Activated CD4-positive, alpha-beta T cell treated with anti-CD3 and anti-CD28 coated beads, Interleukin-2, Interleukin-6, amounts not matched to agents 100 ng/mL and 50 ng/mL, durations not matched to agents 16 hours and 8 hours (primary cell): ENCODE measurements at places on chromosomes 12 and 14.

- DNase-seq = no peak
Measured at GRCh38 chr14:69571449-69572029, 3.1 kb downstream of the CCDC177 start.

GRCh38 chr14:36129181-36129580 lies 47.3 kb downstream of the PTCSC3 start:
- DNase-seq = no peak

DNA sequence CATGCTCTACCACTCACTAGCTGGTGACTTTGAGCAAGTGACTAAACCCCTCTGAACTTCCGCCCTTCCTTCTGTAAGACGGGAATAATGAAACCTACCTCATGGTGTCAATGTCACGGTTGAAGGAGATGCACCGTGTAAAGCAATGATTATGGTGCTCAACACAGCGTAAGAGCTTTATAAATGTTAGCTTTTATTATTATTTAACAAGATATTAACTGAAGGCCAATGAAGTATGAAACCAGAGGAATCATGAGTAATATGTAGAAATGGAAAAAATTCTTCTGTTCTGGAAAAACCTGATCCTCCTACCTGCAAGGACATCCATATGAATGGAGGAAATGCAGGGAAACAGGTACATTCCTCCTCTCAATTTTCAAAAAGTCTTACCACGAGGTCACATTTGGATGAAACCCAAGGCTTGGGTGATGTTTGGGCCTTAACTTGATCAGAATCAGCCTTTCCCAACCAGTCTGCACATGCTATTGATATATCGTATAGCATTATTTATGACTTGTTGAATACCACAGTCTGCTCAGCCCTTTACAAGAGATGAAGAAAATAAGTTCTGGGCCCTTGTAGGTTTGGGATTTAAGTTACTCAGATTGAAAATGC lies 166.8 kb upstream of the TBX3 start:
- no peak for DNase-seq

GRCh38 chr14:71429902-71430301 lies 502.3 kb upstream of the RGS6 start:
- no peak for DNase-seq

DNA sequence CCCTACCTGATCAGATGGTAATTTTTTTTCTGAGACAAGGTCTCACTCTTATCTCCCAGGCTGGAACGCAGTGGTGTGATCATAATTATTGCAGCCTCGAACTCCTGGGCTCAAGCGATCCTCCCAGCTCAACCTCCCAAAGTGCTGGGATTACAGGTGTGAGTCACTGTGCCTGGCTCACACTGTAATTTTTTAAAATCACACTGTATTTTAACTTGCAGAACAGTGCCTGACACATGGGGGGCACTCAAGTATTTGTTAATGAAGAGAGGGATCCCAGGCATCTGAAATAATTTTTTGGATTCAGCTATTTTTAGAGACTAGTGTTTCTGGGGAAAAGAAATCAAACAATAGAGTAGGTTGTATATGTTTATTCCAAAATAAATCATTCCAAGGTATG lies 21.7 kb downstream of the LIMA1 start:
- DNase-seq = no peak

DNA sequence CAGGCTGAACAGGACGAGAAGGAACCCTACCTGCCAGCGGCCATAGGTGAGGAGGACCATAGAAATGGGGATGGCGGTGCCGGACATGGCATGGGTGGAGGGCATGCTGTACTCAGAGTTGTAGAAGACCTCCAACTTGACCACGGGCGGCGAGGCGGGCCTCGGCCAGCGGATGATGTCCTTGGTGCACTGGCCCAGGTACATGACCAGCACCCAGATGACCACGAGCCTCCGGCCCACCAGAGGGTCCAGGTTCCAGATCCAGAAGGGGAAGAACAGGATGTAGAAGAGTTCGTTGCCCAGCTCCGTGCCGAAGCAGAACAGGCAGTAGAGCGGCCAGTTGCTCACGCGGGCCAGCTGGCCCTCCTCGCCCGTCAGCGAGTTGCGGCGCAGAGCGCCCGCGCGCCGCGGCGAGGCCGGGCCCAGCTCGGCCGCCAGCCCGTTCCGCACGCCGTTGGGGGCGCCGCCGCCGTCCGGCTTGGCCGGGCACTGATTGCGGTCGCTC lies 582 bp downstream of the SGPP1 start:
- peak; percentile 28 for DNase-seq

DNA sequence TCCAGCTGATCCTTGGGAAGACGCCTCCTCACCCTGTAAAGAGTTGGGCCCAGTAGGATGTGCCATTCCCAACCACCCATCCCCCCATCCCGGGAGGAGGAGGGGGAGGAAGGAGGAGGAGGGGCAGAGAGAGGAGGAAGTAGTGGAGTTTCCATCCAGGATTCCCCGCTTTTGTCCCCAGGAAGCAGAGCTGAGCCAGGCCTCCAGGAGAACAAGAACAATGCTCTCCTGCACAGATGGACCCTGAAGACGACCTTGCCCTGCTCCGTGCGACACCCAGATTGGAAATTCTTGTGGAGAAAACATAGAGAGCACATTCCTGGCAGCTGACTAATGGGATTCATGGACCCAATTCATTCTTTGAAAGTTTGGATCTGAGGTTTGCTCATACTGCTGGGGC lies 132.3 kb upstream of the CRY1 start:
- no peak for DNase-seq

- DNase-seq = peak; percentile 72
Measured at GRCh38 chr14:75303381-75303789, 24.8 kb downstream of the FOS start.

GRCh38 chr12:120090206-120090605 lies 26.3 kb downstream of the RAB35 start:
- DNase-seq = no peak

GRCh38 chr12:78192979-78193378 lies 362.3 kb downstream of the NAV3 start:
- DNase-seq = no peak

DNA sequence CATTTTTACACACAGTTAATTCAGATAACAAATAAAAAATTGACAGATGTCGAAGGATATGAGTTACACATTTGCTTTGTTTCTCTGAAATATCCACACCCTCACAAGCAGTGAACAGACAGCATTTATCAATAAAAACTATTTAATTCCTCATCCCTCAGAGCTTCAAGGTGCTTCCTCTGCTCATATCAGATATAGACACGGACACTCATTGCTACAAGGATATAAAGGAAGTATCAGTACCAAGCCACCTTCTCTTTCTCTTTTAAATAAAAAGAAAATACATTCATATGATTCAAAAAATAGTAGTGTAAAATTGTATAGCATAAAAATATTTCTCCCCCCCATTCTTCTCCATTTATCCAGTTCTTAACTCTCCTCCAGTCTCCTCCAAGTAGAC lies 21.9 kb upstream of the MAGOHB start:
- no peak for DNase-seq
